ENCODE measurements at places on chromosomes 5 and 9.

DNA sequence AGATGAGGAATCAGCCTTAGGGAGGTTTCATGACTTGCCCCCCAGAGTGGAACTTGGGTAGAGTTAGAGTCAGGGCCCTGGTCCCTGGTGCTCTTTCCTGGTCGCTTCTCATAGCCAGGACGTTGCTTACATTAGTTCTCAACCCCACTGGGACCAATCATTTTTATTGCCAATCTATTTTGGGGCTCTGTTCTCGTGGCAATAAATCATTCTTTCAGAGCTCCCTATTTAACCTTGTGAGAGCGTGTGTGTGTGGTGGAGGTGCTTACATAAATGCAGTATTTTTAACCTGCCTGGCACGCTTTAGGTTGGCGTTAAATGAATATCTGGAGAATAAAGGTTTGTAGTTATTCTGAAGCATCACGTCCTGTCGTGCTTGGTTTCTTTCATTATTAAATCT lies 4.1 kb downstream of the TRIO start:
- no peak for DNase-seq

- DNase-seq: no peak
Observed at GRCh38 chr5:67202828-67203227, 6.2 kb upstream of the CD180 start.

DNA sequence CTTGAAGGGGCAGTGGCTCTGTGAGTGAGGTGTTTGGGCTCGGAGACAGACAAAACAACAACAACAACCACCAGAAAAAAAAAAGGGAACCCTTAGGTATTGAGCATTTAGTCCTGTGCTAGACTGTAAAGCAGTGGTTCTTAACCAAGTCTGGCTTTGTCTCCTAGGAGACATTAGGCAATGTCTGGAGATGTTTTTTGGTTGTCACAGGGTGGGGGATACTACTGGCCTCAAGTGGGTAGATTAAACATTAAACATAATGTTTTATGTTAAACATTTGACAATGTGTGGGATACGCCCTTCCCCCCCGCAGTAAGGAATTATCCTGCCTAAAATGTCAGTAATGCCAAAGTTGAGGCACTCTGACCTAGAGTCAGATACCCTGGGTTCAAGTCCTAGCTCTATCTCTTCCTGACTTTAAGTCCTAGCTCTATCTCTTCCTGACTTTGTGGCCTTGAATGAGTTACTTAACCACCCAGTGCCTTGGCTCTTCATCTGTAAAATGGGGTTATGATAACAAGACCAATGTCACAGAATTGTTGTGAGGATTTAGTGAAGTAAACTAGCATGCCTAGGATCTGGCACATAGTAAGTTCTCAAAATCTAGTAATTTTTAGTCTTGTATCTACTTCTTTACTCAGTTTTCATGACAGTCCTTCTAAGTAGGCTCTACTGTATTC lies 1.8 kb downstream of the TRIM32 start:
- no peak for DNase-seq

DNA sequence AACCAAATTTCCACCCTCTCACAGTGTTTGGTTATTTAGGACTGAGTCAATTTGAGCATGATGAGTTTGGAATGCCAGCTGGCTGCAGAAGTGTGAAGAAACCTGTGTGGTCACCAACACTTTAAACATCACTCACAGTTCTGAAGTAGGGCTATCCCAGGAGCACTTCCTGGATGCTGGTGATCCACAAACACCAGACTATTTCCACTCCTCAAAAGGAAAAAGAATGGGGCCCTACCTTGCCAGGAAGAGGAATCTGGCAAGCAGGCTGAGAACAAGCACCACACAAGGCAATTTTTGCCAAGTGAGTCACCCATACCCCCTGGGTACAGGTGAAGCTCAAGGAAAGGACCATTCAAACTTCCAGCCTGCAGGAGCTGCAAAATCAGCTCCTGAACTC lies 294.2 kb upstream of the PTGER4 start:
- DNase-seq: no peak

DNA sequence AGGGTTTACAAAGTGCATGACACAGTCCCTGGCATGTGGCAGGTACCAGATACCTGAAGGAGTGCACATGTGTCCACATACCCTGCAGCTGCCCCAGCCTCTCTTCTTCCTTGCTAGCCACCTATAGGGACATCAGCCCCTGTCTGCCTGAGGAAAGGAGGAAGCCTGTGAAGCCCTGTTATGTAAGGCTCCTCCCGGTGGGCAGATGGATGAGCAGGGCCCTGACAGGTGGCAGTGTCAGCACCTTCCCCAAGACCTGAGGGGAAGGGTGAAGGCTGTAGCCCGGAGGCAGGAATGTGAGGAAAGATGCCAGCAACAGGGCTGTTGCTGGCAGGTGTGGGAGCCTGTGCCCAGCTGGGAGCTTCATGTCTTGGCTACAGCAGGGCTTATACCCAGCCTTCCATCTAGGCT lies 21.7 kb downstream of the TCF7 start:
- no peak for DNase-seq

DNA sequence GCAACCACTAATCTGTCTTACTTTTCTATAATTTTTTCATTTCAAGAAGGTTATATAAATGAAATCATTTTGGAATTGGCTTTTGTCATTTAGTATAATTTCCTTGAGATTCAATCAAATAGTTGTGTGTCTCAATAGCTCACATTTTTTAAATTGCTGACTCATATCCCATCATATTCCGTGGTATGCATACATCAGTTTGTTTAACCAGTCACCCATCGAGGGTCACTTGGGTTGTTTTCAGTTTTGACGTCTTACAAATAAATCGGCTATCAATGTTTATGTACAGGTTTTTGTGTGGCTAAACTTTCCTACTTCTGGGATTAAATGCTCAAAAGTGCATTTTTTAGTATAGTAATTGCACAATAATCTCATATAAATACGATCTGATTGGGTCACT lies 185.5 kb downstream of the TAF11L14 start:
- no peak for DNase-seq

DNA sequence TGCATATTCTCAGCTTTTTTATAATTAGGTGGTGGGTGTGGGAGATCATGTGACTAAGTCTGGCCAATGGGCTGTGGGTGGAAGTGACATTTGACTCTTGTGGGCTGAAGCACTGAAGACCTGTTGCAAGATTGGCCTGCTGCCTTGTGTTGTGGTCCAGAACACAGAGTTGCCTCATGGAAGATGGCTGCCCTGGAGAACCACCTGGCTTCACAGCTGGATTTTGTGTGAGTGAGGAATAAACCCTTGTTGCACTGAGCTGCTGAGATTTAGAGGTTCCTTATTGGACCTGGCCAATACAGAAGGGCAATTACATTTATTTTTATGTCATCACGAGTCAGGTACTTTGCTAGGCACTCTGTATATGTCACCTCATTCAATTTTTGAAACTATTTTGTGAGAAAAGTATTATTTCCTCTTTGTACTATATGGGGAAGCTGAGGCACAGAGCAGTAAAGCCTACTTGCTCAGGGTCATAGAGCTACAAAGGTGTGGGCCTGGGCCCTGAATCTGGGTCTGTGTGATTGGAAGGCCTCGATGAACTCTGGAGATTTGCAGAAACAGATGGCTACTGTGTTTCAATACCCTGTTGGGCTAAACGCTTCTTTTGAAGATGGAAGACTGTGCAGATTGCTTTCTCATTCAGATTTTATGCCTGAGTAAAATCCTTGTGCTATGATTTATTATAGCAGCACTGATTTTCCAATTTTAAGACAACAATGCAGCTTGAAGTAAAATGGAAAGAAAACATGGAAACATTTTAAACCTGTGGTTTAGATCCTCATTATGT lies 71.2 kb upstream of the TBC1D2 start:
- peak; percentile 46 for DNase-seq

DNA sequence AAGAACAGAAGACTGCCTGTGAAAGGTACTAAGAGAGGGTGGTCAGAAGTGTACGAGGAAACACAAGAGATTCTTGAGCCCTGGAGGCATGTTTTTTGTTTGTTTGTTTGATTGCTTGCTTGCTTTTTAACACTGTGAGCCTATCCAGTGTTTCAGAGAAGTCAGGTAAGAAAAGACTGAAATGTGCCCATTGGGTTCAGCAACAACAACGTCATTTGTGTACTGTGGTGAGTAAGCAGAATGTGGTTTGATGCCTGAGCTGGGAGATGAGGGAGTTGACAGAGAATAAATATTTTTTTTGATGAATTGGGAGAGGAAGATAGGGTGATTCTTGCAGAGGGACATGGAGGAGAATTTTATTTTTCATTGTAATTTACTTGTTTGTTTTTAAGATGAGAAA lies 73.1 kb downstream of the RPS23 start:
- DNase-seq: no peak

GRCh38 chr9:136361047-136361753 lies 2.3 kb downstream of the DNLZ start:
- DNase-seq: no peak

DNA sequence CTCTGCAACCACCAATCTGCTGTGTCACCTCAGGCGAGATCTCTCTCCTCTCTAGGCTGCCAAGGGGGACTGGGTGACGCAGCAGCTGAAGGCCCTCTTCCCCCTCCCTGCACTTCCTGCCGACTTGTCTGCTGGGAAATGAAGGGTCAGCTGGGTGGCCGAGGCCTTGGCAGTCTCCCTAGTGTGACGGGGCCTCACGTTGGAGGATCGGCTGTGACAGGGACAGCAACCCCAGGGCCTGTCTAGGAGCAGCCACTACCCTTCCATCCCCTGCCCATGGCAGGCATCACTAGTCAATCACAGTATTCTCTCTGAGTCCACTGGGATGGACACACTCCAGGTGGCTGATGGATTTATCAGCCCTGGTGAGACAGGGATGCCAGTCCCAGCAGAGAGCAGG lies 107.3 kb upstream of the SARDH start:
- DNase-seq: no peak

DNA sequence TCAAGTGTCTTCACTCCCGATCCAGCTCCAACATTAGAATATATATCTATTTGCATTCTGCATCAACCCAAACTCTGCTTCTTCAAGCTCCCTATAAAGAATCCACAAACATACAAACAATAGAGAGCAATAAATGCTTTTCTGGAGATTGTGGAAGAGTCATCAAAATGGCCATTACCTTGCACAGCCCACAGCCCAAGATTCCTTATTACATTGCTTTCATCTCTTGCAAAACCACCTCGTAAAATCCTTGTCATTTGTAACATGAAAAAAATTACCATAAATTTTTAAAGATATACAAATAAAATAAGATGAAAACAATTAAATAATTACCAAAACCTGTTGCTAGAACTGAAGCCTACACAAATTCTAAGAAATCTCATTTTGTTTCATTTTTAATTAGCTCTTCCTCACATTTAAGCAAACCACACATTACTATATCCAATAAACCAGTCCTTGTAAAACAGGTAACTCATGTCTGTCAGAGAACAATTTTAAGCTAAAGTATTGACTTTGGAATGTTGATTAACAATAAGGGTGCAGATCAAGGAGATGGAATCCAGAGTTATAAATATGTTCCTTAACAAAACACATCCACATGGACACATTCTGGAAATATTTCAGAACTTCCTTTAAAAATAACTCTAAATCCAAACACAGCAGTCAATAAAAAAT lies 7.1 kb downstream of the SPINK9 start:
- no peak for DNase-seq

- DNase-seq: no peak
Observed at GRCh38 chr5:13251623-13252376, 692.7 kb downstream of the DNAH5 start.

- no peak for DNase-seq
Observed at GRCh38 chr9:115411993-115412452, 294.1 kb upstream of the TNC start.

GRCh38 chr5:150411245-150411979 lies 1.3 kb downstream of the CD74 start:
- DNase-seq: no peak

- DNase-seq: no peak
Observed at GRCh38 chr9:13426606-13427005, 147.1 kb upstream of the MPDZ start.

- no peak for DNase-seq
Observed at GRCh38 chr9:4799033-4799430, 6.3 kb downstream of the RCL1 start.

DNA sequence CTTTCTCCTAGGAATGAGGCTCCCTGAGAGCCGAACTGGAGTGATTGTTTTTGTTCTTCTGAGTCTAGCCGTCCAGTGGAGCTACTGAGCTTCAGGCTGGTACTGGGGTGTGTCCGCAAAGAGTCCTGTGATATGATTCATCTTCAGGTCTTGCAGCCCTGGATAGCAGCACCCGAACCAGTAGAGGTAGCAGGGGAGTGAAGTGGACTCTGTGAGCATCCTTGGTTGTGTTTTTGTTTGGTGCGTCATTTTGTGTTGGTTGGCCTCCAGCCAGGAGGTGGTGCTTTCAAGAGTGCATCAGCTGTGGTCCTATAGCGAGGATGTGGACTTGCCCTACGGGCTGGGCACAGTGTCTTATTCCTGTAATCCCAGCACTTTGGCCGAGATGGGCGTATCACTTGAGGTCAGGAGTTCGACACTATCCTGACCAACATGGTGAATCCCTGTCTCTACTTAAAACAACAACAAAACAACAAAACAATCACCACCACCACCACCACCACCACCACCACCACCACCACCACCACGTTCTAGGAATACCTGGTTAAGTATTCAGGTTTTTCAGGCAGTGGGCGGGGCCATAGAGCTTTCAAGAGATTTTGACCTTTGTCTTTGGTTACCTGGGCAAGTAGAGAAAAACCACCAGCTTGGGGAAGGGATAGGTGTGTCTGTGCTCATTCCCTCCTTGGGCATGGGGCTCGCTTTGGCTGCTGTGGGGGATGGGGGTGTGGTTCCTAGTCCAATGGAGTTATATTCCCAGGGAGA lies 154.0 kb downstream of the WDR70 start:
- no peak for DNase-seq

DNA sequence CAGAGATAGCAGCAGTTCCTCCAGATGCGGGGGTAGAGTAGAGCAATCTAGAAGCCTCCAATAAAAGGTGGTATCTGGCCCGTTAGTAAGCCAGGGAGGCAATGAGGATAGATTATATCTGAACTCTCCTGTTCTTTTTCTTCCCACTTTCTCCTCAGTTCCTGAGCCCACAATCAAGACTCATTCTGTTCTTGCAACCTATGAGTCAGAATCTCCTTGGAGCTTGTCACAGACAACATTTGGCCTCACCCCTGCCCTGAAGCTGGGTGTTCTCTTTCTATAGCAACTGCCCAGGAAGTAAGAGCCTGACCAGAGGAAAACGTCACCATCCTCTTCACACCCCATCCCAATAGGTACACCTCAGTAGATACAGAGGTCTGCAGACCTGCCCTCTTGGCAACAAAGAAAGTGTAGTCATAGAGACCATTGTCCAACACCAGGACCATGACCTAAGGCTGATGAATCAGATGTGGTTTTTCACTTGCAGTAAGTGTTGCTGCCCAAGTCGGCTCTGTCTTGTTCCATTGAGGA lies 76.3 kb upstream of the PCA3 start:
- DNase-seq: no peak

DNA sequence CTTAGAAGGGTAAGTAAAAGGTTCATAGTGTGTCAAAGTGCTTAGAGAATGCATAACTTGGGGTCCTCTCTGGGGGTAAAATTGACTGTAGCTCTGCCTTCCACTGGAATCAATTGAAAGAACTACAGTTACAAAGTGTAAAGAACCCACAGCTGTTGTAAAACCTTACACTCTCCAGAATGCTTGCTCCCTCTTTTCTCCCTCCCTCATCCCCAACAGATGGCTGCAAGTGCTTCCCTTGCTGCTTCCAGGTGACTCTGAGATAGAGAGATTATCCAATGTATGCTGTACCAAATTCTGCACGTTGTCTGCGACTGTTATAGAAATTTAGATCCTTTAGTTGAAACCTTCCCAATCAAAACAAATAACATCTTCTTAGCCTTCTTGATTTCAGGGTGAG lies 126.0 kb downstream of the STK32A start:
- DNase-seq: no peak

Data from NCI-H2171 (cell line).